ENCODE measurements at places on chromosomes 2 and 18. TPM values are rescaled to one million over a fixed set of nuclear protein-coding genes. Genes with fewer than 3 reads are reported as not detected.
A peak's percentile ranks its signal among the peaks of the same experiment; 100 is the strongest.

PROC gene
- not detected for total RNA-seq

DNA sequence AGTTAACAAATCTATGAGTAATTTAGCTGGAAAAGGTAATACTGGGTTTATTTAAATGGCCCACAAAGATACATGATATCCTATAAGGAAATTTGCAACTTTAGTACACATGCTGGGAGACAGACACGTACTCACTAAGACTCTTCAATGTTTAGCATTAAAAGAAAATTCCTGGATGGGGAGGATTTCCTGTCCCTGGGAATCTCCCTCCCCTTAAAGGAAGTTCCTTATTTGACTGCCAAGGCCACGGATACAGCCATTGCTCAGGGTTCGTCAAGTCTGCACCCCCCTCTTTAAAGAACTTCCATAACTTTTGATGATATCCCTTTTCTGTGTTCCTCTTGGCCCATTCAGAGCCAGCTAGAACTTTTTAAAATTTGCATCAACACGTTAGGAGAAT lies 267.6 kb downstream of the CD226 start:
- no peak for DNase-seq

DNA sequence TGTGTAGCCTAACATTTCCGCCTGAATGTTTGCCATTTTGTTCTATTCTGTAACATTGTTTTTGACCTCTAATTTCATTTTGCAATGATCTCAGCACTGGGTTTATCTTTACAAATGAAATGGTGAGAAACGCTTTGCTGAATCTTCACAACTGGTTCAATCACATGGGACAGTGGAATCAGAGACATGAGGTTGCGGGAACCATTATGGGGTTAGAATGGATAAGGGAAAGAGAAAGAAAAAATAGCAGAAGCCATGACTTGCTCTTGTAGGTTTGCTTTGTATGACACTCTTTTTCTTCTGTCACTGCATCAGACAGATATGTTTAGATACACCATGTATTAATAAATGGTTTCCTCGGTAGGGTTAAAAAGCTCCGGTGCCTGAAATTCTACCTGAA lies 114.3 kb upstream of the PELI1 start:
- no peak for DNase-seq

DNA sequence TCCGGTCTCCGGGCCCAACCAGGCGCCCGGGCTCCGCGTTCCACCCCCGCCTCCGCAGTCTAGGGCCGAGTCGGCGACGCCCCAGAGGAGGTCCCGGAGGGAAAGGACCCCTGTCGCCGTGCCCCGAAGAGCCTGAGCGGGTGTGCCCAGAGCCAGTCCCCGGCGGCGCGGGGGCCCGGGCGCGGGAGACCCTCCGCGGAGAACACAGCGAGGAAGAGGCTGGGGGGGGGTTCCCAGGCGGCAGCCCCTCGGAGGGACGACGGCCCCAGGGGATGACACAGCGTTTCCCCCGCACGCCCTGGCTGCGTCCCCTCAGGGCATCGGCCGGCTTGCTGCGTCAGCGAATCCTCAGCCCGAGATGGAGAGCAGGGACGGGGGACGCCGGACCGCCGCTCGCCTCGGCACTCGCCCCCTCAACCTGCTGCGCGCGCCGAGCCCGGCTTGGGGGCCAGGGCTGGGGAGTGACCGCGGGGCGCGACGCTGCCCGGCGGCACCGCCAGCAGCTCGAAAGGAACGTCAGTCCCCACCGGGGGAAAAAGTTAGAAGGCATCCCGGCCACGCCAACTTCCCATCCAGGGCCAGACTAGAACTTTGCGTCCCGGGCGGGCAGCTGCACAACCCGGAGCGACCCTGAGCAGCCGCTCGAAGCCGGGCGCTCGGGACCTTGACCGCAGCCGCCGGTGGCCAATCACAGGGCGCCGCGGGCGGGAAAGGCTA lies 711 bp downstream of the SFXN5 start:
- DNase-seq: peak; percentile 46

MALL gene
- total RNA-seq: 12.3 TPM

- no peak for DNase-seq
Observed at GRCh38 chr2:233811087-233811486, 33.0 kb downstream of the MROH2A start.

DNA sequence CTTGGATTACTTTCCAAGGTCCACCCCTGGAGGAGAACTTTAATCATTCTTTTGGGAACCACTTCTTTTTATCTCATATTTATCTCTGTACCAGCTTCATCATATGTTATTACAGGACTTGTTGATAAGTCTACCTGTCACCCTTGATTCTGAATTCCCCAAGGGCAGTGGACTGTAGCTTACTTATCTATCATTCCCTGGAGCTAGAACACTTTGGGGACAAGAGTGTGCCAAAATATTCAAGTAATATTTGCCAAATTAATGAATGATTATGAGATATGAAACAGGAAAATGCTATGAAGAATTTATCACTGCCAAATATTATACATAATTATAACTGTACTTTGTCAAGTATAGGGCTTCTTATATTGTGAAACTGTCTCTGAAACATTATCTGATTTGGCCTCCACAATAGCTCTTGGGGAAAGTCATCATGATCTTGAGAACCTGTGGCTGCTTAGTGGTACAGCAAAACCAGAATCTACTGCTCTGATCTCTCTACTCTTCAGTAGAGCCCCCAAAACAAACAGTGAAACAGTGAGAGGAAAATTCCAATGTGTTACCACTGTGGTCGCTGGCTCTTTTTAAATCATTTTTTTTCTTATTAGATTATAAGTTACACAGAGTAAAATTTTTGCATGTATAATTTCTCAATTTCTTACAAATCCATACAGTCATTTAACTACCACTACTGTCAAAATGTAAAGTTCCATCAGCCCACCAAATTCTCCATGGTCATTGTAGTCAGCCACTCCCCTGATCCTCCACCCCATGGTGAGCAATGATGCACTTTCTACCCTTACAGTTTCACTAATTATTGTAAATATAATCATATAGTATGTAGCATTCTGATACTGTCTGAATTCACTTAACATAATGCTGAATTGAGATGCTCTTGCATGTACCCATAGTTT lies 197.5 kb downstream of the PIEZO2 start:
- no peak for DNase-seq
